Activated T-helper 9 cell treated with anti-CD3 and anti-CD28 coated beads, Interleukin-2, amount 50 U/mL, for 16 hours (primary cell): ENCODE measurements at places on chromosomes 6 and 20.

DNA sequence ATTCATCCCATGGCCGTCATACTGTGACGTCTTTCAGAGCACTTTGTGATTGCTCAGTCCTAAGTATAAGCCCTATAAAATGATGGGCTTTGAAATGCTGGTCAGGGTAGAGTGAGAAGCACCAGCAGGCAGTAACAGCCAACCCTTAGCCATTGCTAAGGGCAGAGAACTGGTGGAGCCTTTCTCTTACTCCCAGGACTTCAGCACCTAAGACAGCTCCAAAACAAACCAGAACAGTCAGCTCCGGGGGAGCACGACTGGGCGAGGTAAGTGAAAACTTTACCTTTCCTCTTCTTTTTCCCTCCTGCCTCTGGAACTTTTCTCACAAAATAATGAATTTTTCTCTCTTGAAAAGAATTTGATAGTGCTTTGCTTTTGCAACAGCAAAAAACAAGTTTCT is at the start of gene VIP:
TSS of gene VIP (plus strand) at position 104 of the 400 bp plus-strand sequence. CDS start 1,381 bp downstream, outside the sequence.
- no peak for DNase-seq

- DNase-seq = no peak
Observed at GRCh38 chr6:170063431-170063830, 227.4 kb downstream of the DLL1 start.

DNA sequence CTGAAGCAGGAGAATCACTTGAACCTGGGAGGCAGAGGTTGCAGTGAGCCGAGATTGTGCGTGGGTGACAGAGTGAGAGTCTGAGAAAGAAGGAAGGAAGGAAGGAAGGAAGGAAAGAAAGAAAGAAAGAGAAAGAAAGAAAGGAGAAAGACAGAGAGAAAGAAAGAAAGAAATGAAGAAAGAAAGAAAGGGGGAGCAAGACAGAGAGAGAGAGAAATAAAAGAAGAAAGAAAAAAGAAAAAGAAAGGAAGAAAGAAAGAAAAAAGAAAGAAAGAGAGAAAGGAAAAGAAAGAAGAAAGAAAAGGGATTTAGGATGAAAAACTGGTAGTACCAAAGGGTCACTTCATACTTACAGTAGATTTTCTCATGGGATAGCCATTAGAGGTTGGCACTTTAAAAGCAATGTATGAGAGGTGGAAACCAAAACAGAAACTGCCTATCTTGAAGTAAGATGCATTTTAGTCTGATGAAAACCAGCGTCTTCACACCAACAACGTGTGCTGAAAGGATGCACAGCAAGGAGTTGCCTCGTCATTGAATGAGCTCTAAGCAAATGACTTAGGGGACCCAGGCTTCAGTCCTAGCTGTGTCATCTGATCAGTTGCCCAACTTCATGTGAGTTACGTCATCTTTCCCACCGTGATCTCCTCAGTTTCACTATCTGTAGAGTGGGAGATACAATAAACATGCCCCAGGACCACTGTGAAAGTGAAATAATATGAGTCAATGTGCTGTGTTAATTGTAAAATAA is 133.9 kb upstream of the NEDD9 start:
- DNase-seq = peak; percentile 45

DNA sequence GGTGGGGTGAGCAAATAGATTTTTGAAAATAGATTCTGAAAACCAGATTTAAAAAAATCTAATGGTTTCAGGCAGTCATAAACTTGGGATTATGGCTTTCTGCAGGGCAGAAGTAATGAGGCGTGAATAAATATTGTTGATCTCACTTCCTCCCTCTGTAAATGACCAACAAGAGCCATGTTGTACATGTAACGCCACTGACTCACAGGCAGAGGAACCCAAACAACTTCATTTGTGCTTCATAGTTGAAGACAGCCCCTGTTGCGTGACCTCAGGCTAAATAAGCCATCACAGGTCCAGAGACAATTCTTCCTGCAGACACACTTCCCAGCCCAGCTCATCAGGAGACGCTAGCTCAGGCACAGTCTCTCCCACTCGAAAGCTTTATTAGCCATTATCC is 59.1 kb upstream of the F13A1 start:
- no peak for DNase-seq

DNA sequence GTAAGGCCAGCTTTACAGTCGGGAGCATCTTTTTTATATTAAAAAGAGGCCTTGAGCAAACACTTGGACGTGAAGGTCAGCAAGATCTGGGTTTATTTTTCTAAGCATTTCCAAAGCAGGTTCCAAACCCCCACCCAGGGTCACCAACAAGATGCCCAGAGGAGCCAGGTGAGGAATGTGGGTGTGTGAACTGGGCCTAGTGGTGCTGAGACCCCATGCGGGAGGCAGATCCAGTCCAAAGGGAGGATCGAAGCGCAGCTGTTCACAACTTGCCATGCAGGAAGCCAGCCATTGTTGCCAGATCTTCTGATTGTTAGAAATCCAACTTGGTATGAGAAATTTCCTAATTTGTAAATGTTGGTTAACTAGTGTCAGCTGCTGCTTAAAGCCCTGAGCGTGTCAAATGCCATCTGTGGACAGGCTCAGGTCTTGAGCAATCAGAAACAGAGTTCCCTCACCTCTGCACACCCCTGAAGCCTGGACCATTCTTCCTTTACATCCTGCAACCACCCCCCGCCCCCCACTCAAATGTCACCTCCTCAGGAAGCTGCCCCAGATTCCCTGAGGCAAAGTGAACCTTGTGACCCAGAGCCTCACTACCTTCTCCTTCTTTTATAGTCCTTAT is 46.5 kb downstream of the NFATC2 start:
- no peak for DNase-seq

DNA sequence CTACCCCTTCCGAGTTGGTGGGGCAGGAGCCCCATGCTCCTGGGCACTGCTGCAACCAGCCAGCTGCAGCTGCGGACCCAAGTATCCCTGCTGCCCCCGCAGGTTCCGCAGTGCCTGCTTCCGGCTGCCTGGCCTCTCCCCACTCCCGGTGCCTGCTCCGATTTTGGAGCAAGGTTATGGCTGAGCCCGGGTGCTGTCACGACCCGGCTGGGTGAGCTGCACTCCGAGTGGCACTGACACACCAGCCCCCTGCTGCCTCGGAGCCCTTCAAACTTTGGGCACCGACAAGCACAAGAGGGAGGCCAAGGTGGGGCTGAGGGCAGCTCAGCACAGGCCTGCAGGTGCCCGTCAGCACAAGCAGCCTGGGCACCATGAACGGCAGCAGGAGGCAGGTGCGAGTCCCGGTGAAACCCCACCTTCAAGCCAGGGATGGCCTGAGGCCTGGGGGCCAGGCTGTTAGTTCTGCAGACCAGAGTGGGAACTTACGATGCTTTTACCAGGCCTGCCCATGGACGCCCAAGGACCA is 25.9 kb upstream of the HACE1 start:
- DNase-seq = no peak

DNA sequence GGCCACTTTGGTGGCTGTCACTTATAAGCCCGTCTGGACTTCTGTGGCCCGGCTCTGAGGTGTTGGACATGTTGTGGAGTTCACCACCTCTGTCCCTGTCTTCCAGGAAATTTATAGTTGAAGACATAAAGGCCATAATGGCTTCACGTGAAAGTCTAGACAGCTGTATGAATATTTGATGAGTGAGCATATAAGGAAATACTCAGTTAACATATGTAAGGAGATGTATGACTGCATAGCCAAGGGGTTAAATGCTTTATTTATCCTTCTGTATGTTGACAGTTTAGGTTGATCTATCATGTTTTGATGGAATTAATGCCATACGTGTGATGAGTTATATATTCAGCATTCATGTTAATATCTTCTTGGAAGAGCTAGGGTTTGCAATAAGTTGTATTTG is 16.1 kb downstream of the HIVEP1 start:
- no peak for DNase-seq

DNA sequence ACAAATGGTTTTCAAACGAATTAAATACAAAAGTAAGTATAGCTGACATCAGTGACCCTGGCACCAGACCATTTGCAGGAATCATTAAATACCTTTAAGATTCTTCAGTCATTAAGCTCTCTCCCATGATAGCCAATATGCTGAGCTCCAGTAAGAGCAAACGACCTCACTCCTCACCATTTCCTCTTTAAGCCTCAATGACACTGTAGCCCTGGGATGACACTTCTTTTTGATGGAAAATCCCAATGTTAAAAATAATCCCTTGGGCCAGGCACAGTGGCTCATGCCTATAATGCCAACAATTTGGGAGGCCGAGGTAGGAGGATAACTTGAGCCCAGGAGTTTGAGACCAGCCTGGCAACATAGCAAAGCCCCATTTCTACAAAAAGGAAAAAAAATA is 3.3 kb upstream of the SGK1 start:
- no peak for DNase-seq

GRCh38 chr6:95545226-95545625 is 32.1 kb upstream of the MANEA start:
- no peak for DNase-seq

- DNase-seq = no peak
Observed at GRCh38 chr6:141809901-141810300, 322.8 kb upstream of the GJE1 start.

- no peak for DNase-seq
Observed at GRCh38 chr20:9143926-9144325, 75.0 kb downstream of the PLCB4 start.

DNA sequence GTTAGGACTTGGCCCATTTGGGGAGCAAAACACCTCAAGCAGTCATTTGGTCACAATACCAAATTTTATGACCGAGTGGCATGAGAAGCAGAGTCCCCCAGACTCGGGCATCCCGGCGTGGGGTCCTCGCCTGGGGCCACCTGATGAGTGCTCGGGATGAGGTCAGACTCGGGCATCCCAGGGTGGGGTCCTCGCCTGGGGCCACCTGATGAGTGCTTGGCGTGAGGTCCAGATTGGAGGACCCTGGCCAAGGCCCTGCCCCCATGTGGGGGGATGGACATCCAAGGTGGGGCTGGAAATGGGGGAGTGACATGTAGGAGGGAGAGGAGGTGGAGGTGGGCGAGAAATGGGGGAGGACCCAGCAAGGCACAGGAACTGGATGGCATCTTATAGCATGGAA is 56.1 kb upstream of the CST7 start:
- DNase-seq = no peak

GRCh38 chr6:121383478-121383877 is 49.2 kb upstream of the TBC1D32 start:
- DNase-seq = no peak

- DNase-seq = no peak
Observed at GRCh38 chr6:143449714-143450452, 612 bp downstream of the ADAT2 start.

DNA sequence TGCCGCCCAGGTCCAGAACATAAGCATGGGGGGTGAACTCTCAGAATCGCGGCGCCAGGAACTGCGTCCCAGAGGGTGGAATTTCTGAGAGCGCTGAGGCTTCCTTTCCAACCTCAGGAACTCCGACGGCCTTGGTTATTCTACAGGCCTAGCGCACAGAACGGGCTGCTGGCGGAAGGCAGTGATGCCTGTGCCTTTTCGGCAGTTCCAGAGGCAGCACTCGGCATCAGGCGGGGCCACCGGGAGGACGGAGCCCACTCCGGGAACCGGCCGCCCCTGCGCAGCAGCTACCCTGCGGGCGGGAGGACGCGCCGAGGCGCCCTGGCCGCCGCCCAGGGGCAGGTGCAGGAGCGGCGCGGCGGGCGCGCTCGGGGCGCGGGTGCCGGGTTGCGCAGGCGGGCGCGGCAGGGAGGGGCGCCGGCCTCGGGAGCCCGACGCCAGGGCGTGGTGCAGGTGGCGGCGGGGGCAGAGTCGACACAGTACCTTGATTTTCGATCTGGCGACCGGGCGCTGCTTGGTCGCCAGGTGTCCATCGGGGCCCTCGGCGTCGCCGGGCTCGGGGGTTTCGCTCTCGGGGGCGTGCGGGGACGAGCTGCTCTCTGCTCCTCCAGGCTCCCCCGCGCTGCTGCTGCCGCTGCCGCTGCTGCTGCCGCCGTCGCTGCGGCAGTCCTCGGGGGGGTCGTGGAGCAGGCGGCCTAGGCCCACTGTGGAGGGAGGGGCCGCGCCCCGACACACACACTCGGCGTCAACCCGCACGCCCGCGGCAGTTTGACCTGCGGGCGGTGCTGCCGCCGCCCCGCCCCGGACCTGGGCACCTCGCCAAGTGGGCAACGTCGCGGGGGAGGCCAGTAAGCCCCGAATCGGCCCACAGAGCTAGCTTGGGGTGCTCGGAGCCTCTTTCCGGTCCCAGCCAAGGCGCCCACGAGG is 1.3 kb downstream of the OVOL2 start:
- DNase-seq = no peak

DNA sequence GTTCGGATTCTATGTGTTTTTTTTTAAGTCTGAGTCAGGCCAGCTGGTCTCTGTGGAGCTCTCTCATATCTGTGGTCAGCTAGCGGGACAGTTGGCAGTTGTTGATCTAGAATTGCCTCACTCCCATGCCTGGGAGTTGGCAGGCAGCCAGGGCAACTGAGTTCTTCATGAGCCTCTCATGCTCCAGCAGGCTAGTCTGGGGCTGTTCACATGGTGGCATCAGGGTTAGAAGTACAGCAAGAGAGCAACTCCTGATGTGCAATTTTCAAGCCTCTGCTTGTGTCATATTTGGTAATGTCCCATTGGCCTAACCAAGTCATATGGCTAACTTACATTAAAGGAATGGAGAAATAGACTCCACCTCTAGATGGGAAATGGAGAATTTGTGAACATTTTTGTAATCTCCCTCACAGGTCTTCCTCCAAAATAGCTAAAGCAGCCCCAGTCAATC is 6.7 kb upstream of the IFT52 start:
- no peak for DNase-seq

- DNase-seq = no peak
Observed at GRCh38 chr6:40719671-40720374, 132.7 kb upstream of the LRFN2 start.

GRCh38 chr6:125904871-125905270 is 51.7 kb upstream of the HINT3 start:
- DNase-seq = peak; percentile 55

DNA sequence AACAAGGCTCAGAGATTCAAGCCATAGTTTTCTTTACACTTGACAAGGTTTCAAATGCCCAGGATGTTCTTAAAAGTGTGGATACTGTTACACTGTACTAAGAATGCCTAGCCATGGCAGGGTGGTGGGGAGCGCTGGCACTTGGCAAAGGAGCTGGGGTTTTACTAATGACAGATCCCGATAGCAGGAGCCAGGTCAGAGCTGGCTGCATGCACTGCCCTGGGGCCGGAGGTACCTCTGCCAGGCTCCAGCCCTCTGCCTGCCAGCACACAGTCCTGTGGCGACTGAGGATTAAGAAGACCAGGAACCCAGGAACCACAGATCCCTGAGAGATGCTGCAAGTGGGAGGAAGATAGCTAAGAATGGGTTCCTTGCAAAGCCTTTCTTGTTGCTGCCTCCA is 260.3 kb downstream of the ALDH8A1 start:
- no peak for DNase-seq
